Stimulated activated CD8-positive, alpha-beta memory T cell treated with anti-CD3 and anti-CD28 coated beads, Interleukin-4, amount 100 ng/mL, for 1 hour (primary cell): ENCODE measurements at places on chromosomes 12 and 14.

- DNase-seq: no peak
Measured at GRCh38 chr12:48744251-48745008, 27.9 kb upstream of the CCNT1 start.

DNA sequence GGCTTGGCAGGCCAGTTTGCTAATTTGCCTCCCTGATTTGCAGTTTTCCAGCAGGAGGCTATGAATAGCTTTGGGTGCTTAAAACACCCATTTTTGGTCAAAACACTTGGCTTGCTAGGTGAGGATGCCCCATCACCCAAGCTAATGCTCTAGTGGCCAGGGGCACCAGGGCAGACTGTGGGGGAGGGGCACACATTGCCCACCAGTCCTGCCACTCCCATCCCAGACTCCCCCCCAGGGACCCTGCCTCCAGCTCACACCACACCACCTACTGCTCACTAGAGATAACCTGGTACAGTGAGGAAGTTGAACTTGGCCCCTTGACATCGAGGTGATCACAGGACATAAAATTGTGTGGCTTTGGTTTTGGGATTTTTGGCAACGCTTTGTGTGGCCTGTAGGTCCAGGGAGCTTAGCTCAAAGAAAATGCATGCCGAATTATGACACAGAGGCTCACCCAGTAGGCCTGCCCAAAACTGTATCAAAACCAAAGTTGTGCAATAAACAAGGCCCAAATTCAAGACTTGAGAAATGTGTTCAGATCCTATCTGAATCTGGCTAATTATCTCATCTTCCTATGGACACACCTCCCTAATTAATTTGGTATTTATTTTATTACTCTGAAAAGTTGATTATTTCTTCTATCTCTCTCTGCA lies 4.3 kb downstream of the NUAK1 start:
- DNase-seq: no peak

DNA sequence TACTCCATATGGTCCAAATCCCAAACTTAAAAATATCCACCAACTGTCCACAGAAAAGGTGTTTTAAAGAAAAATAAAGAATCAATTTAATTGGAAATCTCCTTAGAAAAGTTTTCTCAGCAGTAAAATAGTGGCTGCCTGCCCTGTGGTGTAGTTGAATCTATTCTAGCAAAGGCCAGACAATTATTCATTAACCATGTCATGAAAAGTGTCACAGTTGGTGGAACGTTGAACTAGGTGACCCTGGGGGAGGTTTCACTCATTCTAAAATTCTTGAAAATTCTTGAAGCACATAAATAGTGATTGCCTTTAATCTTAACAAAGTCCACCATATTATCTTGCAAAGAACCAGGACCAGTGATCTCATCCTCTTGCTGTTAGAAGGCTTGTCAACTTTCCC lies 78.4 kb upstream of the GZMB start:
- no peak for DNase-seq

GRCh38 chr14:95313707-95314106 lies 6.0 kb downstream of the CLMN start:
- no peak for DNase-seq

DNA sequence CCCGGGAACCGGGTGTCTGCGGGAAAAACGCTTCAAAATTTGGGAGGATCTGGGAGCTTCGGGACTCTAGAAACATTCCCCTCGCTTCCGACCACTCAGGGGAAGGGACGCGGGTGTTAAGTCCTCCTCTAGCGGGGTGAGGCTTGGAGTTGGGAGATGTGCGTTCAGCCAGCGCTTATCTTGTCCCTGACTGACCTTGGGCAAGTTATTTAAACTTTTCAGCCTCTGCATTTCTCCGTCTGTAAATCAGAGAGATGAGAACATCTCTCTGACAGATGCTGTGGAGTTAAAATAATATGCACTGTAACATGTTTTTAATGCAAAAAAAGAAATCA lies 76.9 kb upstream of the ANO4 start:
- DNase-seq: no peak

- no peak for DNase-seq
Measured at GRCh38 chr14:104335176-104335575, 196.8 kb downstream of the KIF26A start.

DNA sequence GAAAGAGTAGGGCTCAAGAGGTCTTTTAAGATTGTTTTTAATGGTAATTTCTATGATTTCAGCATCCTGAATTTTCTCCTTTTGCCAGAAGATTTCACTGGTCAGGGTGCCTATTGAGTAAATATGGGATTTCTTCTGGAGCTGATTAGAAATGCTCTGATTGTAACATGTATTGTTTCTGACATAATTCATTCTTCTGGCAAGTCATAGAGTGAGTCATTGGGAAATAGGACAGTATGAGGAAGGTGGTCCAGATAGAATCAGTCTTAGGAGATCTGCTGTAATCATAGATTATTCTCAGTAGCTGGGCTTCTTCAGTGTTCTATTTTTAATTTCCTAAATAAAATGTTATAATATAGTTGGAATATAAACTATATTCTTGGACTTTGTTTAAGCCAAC lies 182.0 kb upstream of the NAV3 start:
- no peak for DNase-seq

GRCh38 chr14:77260631-77261030 lies 10.4 kb downstream of the NGB start:
- DNase-seq: no peak

- no peak for DNase-seq
Measured at GRCh38 chr14:32720927-32721326, 217.8 kb upstream of the NPAS3 start.

GRCh38 chr14:100018054-100018453 lies 47.2 kb upstream of the EVL start:
- DNase-seq: no peak

- no peak for DNase-seq
Measured at GRCh38 chr12:104588047-104588920, 131.5 kb downstream of the CHST11 start.

- DNase-seq: no peak
Measured at GRCh38 chr14:60288279-60288678, 39.3 kb downstream of the PPM1A start.

DNA sequence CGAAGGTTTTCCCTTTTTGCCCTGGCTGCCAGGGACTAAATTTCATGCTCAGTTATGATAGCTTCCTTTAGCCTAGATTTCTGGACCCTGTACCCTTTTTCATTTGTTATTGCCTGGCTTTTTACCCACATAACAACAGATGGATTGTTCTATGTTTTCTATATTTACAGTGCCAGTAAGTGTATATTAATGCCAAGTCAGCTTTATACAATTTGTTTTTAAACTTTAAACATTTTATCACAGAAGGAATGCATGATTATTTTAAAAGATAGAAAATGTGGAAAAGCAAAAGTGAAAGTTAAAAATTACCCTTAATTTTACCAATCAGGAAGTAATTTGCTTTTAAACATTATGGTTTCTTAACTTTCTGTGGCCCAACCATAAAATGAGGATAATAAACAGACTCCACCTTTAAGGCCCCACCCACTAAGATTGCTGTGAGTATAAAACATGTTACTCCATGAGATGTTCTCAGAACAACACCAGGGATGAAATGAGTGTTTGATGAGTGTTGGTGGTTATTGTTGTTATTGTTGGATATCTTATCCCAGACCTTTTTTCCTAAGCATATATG lies 496.8 kb downstream of the EGLN3 start:
- DNase-seq: no peak

- no peak for DNase-seq
Measured at GRCh38 chr12:5395443-5396271, 36.3 kb upstream of the NTF3 start.

DNA sequence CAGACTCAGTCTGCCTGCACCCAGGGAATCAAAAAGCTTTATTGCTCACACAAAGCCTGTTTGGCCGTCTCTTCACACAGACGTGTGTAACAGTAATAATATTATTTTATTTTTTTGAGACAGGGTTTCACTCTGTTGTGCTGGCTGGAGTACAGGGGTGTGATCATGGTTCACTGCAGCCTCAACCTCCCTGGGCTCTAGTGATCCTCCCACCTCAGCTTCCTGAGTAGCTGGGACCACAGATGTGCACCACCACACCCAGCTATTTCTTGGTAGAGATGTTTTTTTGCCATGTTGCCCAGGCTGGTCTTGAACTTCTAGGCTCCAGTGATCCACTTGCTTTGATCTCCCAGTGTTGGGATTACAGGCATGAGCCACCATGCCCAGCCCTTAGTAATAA lies 88.4 kb upstream of the DCD start:
- no peak for DNase-seq

- no peak for DNase-seq
Measured at GRCh38 chr12:12449533-12450025, 92.7 kb downstream of the BORCS5 start.

DNA sequence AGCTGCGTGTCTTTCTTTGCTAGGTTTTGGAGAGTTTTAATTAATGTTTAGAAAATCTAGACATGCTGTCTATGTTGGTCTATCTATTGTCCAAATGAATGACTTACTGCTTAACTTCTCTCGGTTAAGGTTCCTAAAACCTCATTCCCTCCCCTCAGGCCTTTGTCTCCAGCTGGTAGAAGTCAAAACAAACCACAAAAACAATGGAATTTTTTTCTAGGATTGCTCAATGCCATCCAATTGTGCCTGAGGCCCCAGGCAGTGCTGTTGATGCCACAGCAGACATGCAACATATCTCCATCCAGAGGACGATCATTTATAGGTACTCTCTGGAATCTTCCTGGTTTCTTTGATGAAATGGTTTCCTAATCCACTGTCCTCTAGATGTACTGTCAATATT lies 448.2 kb upstream of the TBX3 start:
- no peak for DNase-seq

GRCh38 chr12:129570796-129571400 lies 332.9 kb downstream of the TMEM132D start:
- no peak for DNase-seq

DNA sequence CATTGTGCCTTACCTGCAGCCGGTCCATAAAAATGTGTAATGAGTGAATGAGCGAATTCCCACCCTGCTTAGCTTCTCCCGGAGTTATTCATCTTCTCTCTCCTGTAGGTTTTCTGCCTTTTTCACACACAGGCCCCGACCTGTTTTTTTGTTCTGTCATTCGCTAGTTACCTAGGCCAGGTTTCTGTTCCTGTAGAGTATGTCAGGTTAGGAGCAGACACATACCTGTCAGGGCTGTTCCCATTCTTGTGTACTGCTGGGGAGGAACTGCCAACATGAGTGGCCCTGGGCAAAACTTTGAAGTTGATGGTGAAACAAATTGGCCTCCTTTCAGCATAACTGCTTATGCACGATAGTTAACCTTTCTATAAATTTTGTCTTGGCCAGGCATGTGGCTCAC lies 140.1 kb downstream of the SYNE2 start:
- DNase-seq: no peak

GRCh38 chr12:117134059-117134458 lies 34.8 kb upstream of the TESC start:
- DNase-seq: no peak

GRCh38 chr14:69685716-69686115 lies 74.3 kb downstream of the SUSD6 start:
- DNase-seq: no peak

DNA sequence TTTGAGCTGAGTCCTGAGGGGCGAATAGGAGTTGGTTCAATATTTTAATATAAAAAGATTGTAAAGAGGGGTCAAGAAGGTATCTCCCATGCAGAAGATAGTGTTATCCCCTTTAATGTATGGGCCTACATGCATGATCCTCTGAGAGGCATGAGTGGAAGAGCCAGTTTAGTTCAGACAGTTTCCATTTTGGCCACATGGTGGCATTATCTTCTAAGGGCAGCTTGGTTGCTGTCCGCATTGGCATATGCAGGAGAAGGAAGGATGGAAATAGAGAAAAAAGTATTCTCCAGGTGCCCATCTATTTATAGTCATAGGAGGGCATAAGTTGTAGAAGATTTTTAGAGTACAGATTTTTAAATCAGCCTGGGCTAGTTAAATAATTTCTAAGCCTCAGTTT lies 5.4 kb downstream of the SAMD4A start:
- DNase-seq: no peak

DNA sequence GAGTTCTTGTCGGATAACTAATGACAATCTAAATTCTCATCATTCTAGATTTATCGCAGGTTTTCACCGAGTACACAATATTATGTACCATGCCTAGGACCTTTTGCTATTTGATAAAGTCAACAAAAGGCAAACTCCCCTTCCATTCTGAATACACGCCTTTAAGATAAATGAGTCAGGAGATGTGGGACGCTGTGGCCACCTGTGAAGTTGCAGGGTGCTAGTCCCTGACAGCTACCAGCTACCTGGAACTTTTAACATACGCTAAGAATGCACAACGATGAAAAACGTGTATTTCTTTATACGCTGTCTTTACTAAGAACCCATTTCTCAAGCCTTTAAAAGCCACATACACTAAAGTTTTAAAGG lies 678 bp downstream of the MDM1 start:
- DNase-seq: no peak

DNA sequence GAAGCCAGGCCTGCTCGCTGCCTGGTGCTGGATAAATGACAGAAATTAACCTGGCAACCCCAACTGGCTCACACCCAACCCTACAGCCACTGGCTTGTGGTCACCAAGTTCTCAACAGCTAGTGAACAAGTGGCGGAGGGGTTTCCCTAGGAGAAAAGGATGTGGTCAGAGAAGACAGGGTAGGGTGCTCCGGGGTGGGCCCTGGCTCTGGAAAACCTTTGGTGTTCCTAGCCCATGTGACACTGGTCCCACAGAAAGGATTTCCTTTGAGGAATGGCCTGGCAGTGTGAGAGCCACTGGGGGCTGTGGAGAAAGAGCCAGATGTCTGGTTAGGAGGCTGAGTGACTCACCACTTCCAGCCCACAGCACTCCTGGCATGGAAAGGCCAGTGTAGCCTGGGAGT lies 8.7 kb downstream of the SYNE3 start:
- no peak for DNase-seq

GRCh38 chr12:100554608-100555077 lies 18.8 kb upstream of the GAS2L3 start:
- no peak for DNase-seq

DNA sequence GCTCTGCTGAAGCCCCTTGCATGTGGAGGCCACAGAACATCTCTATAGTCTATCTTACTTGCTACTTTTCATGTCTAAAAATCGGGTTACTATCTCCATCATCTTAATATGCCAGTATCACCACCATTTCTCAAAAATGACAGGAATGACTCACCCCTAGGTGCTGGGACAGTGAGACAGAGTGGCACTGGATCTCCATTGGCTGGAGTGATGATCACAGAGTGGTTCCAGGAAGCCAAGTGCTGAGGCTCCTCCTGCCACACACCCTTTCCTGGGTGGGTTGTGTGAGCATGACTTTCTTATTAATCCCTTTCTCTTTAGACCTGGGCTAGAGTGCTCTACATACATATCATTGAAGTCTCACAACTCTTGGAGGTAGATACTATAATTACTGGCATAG lies 3.3 kb upstream of the ASCL1 start:
- no peak for DNase-seq
